SHP77 treated with DMSO at 0.1 percent for 48 hours (cell line): ENCODE measurements at places on chromosomes 7 and 10.

GRCh38 chr10:6314620-6315205, 112.0 kb downstream of the PFKFB3 start:
- DNase-seq: no peak

DNA sequence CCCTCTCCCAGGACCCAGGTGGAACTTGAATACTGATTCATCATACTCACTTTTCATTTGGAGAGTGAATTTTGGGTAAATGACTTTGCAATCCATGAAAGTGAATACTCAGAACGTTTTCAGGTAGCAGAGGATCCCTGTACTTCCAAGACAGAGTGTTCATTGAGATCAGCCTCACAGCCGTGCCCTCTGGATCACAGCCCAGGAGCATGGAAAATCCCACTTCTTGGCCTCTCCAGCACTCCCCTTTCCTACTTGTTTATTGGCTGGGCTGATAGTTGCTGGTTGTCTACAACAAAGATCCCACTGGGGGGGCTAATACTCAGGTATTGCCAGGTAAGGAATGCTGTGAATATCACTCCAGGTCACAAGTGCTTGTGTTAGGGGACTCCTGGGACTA, 5.9 kb downstream of the GCK start:
- DNase-seq: no peak

DNA sequence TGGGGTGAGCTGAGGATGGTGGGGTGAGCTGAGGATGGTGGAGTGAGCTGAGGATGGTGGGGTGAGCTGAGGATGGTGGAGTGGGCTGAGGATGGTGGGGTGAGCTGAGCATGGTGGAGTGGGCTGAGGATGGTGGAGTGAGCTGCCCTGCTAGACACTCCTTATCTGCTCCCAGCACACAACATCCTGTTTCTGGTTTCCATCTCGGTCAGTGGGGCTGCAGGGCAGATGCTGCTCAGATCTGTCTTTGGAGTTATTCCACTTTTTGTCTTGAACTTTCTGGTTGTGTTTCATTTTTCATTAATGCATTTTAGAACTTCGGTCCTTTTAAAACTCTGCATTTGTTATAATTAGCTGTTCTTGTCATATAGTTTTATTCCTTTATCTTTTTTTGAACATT, 67.9 kb upstream of the ANTXRL start:
- DNase-seq: no peak

- DNase-seq: no peak
Measured at GRCh38 chr10:114083040-114083439, 39.4 kb downstream of the ADRB1 start.
